Tibial nerve (tissue), 4 donors: ENCODE measurements at places on chromosomes 5 and 9. TPM values are rescaled to one million over a fixed set of nuclear protein-coding genes. Genes with fewer than 3 reads are reported as not detected.

The SEMA4D gene
- 25.3 TPM for total RNA-seq

The LTC4S gene
- total RNA-seq = 9.4 TPM

The CER1 gene
- not detected for total RNA-seq

The EPB41L4A gene
- 10.6 TPM for total RNA-seq

The RASEF gene
- 3.6 TPM for total RNA-seq

The LECT2 gene
- not detected for total RNA-seq

The COL27A1 gene
- total RNA-seq = 24.3 TPM

The PCDHGA1 gene
- total RNA-seq = 2.0 TPM

The KDM4C gene
- total RNA-seq = 27.8 TPM

The C9 gene
- not detected for total RNA-seq

The PLEKHG4B gene
- 0.22 TPM for total RNA-seq

The LCN1 gene
- total RNA-seq = not detected

The IFNE gene
- not detected for total RNA-seq

The SPAG8 gene
- 3.1 TPM for total RNA-seq

The NME5 gene
- 2.7 TPM for total RNA-seq

The TRMO gene
- total RNA-seq = 30.9 TPM

The IRGM gene
- total RNA-seq = not detected

The SPATA31E1 gene
- total RNA-seq = not detected

The OBP2B gene
- not detected for total RNA-seq

The GABRA1 gene
- not detected for total RNA-seq

The IFNW1 gene
- not detected for total RNA-seq

The AJM1 gene
- total RNA-seq = 3.6 TPM

The SPATA31A3 gene
- not detected for total RNA-seq

The SPINK7 gene
- not detected for total RNA-seq

The SV2C gene
- 1.4 TPM for total RNA-seq

The ELP1 gene
- 61.4 TPM for total RNA-seq

The SMARCA2 gene
- total RNA-seq = 126 TPM

The AOPEP gene
- total RNA-seq = 323 TPM

The ZMAT2 gene
- total RNA-seq = 43.1 TPM

The TMC1 gene
- total RNA-seq = 0.30 TPM

The TMEFF1 gene
- not detected for total RNA-seq

The TEK gene
- total RNA-seq = 18.8 TPM

The DBH gene
- total RNA-seq = 0.22 TPM

The SLC46A2 gene
- 0.21 TPM for total RNA-seq

The DAB2IP gene
- 52.5 TPM for total RNA-seq

The ZNF484 gene
- total RNA-seq = 17.4 TPM

The PCDHB8 gene
- 3.5 TPM for total RNA-seq

The PAEP gene
- not detected for total RNA-seq

The WNK2 gene
- total RNA-seq = 17.7 TPM

The TMEM215 gene
- total RNA-seq = 18.6 TPM

The INSL6 gene
- total RNA-seq = not detected

The PTPA gene
- total RNA-seq = 49.6 TPM

The JAKMIP2 gene
- total RNA-seq = 10.6 TPM

The SLC25A2 gene
- total RNA-seq = 4.8 TPM

The SPATA31C1 gene
- total RNA-seq = not detected

The SEPTIN8 gene
- total RNA-seq = 38.5 TPM

The LURAP1L gene
- total RNA-seq = 22.8 TPM

The AGXT2 gene
- not detected for total RNA-seq

The SLC6A18 gene
- total RNA-seq = not detected

The PTGER4 gene
- 72.3 TPM for total RNA-seq

The LCN9 gene
- not detected for total RNA-seq
